Activated T-cell treated with anti-CD3 and anti-CD28 coated beads, Interleukin-2, amount 50 U/mL, for 72 hours (primary cell): ENCODE measurements at places on chromosomes 6 and 20.

DNA sequence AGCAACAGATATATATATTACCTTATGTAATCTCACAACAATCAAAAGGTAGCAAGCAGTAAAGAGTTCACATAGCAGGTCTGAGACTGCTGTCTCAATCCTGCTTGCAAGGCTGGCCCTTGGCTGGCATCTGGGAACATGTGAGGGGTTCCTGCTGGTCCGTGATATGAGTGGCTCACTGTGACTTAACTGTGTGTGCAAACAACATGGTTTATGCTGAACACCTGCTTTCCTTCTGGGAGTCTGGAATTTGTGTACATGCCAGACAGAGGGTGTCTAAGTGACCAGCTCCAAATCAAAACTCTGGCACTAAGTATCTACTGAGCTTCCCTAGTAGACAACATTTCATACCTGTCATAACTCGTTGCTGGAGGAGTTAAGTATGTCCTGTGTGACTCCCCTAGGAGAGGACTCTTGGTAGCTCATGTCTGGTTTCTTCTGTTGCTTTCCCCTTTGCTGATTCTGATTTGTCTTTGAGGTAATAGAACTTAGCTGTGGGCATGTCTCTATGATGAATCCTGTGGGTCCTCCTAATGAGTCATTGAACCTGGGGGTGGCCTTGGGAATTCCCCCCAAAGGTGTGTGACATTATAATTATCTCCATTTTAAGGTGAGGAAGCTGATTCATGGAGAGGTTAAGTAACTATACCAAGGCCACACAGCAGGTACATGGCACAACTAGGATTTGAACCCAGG lies 131.6 kb upstream of the NEDD9 start:
- peak; percentile 63 for DNase-seq

DNA sequence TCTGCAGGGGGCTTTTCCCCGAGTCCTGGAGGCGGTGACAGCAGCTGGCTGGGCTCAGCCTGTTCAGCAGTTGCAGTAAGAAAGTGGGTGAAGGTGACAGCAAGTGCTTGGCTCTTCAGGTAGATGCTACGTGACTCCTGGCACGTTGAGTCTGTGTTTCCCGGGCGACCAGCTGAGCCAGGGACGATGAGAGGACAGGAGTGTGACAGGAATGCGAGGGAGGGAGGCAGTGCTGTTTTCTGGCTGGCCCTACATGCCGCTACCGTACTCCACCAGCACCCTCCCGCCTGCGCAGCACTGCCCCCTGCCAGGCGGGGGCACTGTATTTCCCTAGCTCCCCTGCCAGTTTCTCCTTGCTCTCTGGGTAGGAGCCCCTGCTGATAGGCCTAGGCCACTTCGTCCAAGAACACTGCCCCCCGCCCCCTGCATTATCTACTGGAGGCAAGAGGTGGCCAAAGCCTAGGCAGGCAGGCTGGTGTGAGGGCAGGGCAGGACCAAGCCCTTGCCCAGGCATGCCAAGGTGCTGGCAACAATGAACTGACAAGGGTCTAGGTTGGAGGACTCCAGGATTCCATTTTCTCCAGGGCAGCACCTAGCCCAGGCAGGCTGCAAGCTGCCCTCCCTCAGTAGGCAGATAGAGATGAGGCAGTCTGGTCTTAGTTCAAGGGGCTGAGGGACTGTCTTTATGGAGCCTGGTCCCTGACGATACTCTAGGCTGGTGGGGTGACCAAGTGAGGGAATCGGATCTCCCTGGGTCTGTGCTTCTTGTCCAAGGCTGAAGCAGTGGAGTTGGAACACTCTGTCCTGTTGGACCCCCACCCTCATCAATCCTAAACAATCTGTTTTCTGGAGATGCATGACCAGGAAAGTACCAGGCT lies 19.2 kb downstream of the MRPS18A start:
- peak; percentile 60 for DNase-seq

DNA sequence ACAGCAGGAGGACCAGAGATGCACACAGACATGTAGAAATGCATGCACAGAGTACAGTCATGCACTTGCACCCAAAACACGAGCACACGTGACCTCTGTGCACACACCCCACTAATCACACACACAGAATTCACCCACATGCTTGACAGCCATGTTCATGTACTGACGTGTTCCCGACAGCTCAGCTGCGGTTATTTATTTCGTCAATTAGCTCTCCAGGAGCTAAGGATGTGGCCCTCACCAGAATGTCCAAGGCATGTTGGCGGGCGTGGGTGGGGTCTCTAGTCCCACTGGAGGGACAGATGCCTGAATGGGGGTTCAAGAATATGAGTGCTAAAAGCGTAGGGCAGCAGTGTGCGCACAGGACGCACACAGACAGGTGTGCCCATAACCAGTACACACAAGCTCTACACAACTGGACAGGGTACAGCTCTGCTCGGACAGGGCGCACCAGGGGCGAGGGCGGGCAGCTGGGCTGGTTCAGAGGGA lies 571 bp upstream of the PRPF6 start:
- no peak for DNase-seq

DNA sequence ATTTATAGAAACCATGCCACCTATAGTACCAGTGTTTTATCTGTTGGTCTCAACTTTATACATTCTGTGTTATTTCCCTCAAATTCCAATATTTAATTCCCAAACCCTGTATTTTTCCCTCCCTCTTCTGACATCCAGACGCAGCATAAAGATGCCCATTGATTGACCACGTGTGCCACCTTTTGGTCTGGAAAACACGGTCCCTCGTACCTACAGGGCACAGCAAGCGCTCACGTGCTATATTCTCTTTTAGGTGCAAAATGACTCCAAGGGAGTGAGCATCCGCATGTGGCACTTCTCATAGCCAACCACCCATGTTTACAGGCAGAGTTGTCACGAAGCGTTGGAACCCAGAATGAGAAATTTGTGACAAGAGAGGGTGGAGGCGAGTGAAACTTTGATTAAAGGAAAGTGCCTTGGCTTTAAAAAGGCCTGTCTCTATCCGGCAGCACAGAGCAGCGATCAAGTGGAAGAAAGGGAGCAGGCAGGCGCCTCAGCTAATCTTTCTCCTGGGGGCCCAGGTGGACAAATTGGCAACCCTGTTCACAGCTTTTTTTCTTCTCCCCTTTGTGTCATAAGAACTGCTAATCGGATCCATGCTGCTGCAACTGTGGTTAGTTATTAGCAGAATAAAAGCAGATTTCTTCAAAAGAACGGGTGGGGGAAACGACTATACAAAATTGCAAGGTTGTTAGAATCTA lies 225.9 kb downstream of the TMEM242 start:
- no peak for DNase-seq

DNA sequence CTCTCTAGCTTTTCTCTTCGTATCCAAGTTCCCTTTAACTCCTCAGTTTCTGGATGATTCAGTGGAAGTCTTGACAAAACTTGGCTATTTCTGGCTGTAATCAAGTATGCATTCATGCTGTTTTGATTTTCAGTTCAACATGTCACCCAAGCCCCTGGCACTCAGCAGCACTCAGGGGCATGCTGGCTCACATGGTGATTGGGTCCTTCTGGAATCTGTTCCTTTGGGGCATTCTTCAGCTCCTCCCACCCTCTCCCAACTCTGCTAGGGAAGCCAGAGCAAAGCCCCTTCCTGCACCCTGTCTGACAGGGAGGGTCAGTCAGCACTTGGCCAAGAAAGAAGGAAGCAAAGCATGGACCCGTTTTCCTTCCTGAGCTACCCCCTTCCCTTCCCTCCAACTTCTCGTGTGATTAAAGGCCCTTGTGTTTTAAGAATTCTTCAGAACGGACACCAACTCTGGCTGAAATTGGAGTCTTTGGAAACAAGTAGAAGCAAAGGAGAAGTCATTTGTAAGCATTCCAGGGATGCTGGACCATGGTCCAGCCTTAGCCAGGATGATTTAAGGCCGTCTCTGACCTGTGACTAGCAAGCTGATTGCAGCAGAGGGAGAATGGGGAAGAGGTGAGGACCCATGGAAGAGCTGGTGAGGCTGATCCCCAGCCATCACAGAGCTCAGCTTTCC lies 7.1 kb downstream of the PLEKHG1 start:
- DNase-seq: no peak
